NCI-H526 treated with DMSO at 0.1 percent for 48 hours (cell line): ENCODE measurements at places on chromosomes 11 and 22.

DNA sequence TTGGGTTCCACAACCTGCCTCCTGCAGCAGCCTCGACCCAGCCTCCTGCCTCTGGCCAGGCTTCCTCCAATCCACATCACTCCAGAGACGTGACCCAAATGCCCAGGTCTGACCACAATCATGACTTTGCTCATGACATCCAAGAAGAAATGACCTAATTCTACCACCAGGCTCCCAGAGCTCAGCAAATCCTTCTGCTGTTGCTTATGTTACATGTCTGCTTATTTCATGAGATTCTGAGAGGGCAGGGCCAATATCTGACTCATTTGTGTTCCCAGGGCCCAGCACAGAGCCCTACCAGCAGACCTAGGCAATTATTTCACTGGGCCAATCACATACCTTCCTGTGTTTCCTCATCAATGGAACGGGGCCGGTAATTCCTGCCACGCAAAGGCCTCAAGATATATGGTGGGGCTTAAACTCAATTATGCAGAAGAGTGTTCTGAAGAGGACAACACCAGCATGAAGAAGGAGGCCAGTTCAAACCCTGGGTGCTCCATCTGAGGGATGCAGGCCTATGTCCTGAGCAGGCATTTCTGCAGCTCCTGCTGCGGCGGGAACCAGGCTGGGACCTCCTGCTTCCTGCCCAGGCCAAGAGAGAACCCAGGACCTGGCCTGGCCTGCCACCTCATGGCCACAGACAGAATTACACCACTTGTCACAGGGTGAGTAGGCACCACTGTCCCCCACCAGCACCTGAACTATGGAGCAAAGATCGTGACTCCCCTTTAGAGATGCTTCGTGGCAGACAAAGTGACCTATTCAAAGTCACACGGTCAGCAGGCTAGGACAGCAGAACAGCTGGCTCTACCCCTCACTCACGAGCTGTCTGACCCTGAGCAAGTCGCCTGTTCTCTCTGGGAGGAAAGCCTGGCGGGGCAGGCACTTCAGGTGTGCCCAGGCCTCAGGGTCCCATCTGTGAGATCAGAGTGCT, 5.9 kb downstream of the CENPM start:
- peak; percentile 16 for DNase-seq

GRCh38 chr22:25651332-25652085, 87.0 kb downstream of the GRK3 start:
- DNase-seq = no peak

DNA sequence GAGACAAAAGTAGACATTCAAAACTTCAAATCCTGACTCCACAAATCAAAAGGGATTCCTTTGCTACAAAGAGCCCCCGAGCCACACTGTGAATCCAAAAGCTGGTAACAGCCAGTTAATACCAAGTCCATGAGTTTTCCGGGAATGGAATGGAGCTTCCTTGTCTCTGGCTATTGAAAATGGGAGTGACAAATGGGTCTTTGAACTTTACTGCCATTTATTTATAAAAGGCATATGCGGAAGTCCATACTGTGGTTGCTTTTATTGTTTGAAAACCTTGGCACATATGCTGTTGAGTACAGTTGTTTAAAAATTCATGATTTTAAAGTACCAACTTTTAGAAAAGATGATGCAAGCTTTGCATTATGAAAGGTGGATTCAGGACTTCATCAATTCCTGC, 206.2 kb upstream of the NARS2 start:
- no peak for DNase-seq

- no peak for DNase-seq
Measured at GRCh38 chr22:30158744-30159500, 78.7 kb downstream of the HORMAD2 start.

DNA sequence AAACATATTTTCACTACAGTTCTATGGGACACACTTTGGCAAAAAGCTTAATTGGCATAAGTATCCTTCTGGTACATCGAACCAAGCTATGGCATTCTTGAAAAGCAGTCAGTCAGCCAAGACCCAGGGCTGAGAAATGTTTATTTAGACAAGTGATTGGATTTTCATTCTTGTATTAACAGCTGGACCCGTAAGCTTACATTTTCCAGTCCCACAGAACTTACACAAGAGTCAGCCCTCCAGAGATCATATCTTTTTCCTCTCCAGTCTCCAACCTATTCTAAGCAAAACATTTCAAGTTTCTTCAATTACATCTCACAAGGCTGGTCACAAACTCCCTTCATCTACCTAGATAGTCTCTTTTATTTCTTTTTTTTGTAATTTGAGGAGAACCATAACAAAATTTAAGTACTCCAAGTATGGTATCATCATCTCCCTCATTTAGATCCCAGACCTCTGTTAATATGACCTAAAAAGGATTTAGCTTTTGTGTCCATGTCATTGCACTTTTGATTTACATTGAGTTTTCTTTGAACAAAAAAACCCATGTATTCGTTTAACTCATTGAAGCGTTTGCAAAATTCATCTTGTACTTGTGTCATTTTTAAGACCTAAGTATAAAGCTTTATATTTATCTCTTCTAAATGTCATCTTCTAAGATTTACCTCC, 67.9 kb upstream of the GRK3 start:
- DNase-seq = no peak

- DNase-seq = no peak
Measured at GRCh38 chr11:19920982-19921381, 208.3 kb downstream of the NAV2 start.

DNA sequence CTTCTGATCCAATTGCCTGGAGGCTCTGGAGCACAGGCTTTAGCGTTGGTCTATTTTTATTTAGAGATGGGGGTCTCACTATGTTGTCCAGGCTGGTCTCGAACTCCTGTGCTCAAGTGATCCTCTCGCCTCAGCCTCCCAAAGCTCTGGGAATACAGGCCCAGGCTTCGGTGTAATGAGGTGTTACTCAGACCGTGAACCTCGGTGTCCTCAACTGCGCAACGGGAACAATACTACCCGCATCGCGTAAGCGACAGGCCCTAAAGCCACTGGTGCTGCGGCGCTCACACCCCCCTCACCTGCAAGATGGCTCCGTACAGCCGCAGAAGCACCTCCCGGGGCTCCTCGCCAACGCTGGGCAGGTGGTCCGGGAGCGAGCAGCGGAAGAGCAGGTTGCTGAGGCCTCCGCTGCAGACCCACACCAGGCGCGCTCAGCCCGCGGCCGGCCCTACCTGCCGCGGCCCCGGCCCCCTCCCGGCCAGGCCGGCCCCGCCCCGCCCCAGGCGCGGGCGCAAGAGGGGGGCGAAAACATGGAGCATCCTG, 628 bp downstream of the CHKB start:
- no peak for DNase-seq

DNA sequence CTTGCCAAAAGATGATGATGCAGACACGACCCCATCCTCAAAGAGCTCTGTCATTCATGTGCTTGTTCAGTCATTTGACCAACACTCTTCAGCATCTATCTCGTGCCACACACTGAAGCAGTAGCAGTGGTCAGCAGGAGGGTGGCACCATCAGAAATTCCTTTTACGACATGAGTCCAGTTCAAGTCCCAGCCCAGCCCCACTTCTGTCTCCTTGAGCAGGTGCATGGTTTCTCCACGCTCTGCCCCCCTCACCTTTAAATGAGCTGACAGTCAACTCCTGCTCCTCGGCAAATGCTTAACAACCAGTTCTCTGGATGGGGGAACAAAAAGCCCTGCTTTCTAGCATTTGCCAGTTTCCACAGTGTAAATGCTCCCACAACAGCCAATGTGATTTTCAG, 60.9 kb downstream of the SYN3 start:
- no peak for DNase-seq

DNA sequence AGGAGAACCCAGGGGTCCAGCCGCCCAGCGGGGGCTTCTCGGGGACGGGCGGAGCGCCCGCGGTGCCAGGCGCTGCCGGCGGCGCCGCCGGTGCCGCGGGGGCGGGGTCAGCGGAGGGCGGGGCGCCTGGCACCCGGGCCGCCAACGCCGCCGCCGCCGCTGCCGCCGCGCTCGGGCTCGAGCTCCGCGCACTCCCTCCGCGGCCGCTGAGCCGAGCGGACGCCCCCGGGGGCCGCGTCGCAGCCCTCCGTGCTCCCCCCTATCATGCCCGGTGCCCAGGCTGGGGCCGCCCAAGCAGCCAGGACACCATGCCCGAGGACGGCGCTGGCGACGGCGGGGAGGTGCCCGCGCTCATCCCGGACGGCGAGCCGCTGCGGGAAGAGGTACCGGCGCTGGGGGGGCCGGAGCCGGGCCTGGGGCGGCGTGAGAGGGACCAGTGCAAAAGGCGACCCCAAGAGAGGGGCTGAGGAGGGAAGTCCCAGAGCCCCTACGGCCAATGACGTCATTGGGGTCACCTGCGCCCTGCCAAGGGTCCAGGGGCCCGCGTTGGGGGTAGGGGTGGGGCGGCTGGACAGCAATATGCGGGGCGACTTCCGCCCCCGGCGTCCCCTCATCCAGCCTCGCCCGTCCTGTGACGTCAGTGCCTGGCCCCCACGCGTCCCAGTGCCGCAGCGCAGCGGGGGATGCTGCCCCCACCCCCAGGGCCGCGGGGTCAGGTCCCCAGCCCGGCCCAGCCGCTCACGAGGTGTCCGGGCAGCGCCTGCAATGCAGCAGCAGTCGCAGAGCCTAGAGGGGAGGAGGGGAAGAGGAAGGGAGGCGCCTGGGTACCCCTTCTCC, at the start of gene TMEM151A:
TSS of gene TMEM151A (plus strand) at position 189 of the 837 bp plus-strand sequence. CDS start at position 309, 120 bp downstream.
- DNase-seq = no peak

DNA sequence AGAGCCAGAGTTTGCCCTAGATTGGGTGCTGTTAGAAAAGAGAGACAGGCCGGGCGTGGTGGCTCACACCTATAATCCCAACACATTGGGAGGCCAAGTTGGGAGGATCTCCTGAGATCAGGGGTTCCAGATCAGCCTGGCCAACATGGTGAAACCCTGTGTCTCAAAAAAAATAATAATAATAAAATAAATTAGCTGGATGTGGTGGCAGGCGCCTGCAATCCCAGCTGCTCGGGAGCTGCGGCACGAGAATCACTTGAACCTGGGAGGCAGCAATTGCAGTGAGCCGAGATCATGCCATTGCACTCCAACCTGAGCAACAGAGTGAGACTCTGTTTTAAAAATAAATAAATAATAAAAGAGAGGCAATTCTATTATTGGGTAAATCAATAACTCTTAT, 199.2 kb upstream of the GUCY1A2 start:
- no peak for DNase-seq

GRCh38 chr11:33242575-33242974, 14.6 kb upstream of the HIPK3 start:
- DNase-seq = no peak

DNA sequence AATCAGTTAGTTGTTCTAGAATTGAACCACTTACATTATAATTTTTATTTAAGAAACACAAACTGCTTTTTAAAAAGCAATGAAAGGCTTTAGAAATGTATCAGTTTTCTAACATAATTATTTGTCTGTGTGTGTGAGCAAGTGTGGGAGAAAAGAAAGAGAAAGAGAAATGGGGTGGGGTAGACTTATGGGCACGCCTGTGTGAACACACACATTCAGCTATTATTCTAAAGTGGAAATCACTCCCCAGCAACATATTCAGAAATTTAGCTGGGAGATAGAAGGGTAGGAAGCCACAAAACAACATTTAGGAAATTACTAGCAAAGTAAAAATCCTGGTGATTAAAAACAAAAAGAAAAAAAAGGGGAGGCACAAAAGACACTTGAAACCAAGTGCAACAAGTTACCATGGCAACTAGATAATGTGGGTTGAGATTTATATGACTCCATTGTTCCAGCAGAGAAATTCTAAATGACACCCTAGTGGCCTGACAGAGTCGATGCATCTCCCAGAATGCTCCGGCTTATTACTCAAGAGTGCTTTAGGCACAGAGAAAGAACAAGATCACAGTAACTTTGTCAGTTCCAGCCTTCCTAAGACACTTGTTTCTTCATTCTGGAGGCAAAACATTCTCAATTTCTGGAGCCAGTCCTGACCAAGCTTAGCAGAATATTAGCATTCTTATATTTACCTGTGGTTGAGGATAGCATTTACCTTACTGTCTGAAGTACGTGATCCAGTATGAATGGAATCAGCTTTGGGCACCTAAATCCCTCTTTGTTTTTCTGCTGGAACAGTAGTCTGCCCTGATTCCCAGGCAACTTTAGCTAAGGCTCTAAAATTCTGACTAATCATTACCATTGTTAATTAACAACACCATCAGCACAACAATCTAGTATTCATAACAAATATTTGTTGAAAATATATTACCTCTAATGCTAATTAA, 444.4 kb downstream of the DLG2 start:
- DNase-seq = no peak

DNA sequence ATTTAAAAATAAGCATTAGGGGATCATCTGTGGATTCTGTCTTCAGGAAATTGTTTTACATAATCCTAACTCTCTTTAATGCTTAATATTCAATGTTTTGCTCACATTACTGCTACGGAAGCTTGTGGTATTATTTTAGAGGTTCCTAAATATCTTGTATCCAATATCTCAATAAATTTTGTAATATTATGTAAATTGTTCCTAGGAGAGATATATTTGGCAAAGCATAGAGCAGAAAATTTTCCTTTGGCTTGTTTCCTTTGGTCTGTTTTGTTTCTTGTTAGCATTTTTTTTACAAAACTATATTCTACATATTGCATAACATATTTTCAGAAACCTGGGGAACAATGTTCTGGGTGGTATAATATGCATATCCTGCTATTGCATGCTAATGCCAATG, 144.8 kb downstream of the GRIA4 start:
- no peak for DNase-seq

- DNase-seq = no peak
Measured at GRCh38 chr22:20117633-20118299, 740 bp upstream of the TRMT2A start.
